ENCODE measurements at places on chromosomes 7 and 10.
A peak's percentile ranks its signal among the peaks of the same experiment; 100 is the strongest.

DNA sequence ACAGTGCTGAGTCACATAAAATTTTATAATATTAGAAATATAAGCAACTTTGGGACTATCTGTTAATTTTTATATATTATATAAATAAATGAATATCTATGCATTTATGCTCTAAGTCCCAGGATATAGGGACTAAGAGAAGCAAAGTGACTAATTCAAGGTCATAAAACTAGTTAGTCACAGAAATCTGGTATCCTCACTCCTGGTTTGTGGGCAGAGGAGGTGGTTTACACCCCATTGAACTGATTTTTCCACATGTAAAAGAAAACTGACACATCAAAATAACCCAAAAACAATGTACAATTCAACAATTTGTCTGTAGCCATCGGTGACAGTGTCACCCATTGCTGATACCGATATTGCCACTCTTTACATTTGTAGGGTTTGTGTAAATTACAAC is 3.0 kb downstream of the PCLO start:
- no peak for DNase-seq

- DNase-seq, result no peak
Observed at GRCh38 chr10:12529976-12530375, 180.6 kb downstream of the CAMK1D start.

GRCh38 chr7:5303061-5303460 is 20.3 kb downstream of the SLC29A4 start:
- no peak for DNase-seq

- no peak for DNase-seq
Observed at GRCh38 chr10:74417397-74417796, 266.4 kb downstream of the ADK start.

- no peak for DNase-seq
Observed at GRCh38 chr10:121260377-121260776, 337.9 kb downstream of the FGFR2 start.

GRCh38 chr10:14389981-14390590 is 59.4 kb upstream of the FRMD4A start:
- no peak for DNase-seq

DNA sequence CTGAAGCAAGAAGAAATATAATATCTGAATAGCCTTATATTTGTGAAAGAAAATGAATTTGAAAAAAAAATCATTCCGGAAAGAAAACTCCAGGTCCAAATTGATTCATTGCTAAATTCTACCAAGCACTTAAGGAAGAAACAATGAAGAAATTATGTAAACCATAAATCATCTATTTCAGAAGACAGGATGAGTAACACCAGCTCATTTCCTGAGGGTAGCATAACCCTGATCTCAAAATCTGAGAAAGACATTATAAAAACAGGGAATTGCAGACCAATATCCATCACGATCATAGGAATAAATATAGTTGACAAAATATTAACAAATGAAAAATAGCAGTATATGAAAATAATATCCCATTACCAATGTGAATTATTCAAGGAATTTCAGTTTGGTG is 70.1 kb upstream of the RAB18 start:
- no peak for DNase-seq

DNA sequence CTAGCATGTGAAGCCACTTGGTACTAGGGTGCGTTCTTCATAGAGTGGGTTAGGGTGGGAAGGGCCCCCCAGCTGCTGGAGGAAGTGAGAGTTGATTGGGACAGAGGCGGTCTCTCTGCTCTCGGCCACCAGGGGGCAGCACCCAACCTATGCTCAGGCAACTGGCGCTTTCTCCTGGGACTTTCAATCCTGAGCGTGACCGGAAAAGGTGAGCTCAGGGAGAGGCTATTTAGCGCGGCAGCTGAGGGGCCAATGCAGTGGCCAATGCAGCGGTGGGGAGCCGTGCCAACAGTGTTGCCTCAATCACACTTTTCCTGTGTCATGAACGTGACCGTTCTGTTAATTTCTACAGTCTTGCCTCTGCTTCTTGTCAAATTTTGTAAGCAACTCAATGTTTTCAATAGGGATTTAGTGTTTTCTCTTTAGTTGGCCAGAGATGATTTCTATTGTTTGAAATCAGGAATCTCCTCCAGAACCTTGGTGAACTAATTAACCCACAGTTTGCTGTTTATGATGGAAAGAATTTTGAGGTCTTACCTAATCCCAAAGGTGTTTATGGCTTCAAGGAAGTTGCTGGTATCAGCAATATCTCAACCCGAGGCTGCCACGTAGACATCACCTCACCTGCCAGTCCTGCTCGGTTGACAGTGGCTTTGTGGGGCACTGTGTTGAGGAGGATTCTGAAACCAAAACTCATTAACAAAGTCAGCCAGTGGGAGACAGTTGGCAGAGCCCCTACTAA is 67.9 kb upstream of the PDZD8 start:
- peak; percentile 59 for DNase-seq

DNA sequence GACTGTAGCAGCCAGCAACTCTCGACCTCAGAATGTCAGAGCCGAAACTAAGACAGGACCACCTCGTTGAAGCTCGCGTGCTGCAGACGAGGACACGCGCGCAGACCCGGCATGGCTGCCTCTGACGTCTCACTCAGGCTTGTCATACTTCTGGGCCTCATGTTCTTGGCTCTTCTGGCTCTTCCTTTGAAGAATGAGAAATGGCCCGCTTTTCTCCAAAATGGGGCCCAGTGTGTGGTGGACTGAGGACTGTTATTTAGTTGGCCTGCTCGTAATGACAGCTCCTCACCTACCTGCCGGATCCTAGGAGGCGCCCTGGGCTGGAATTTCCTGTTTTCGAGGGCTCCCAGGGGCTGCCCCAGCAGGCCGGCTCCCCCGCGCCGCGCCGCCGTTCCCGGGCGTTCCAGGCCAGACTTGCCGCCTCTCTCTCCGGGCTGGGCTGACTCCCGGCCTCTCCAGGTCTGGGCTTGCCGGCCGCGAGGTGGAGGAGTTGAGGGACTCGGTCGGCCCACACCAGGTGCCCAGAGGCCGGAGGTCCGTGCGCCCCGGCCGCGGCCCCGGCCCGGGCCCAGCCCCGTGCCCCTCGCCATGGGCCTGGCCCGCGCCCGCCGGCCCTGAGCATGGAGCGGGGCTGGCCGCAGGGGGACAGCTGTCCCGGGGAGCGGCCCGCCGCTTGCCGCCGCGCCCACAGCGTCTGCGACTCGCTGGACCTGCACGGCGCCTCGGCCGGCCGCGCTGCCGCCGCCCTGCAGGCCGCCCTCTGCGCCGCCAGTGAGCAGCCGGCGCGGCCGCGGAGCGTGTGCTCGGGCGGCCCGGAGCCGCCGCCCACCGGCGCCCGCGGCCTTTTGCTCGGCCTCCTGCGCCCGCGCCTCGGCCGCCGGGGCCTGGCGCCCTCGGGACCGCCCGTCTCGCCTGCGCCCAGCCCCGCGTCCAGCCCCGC is 28.1 kb downstream of the AGAP3 start:
- no peak for DNase-seq

- no peak for DNase-seq
Observed at GRCh38 chr10:4177791-4178190, 392.8 kb upstream of the KLF6 start.

DNA sequence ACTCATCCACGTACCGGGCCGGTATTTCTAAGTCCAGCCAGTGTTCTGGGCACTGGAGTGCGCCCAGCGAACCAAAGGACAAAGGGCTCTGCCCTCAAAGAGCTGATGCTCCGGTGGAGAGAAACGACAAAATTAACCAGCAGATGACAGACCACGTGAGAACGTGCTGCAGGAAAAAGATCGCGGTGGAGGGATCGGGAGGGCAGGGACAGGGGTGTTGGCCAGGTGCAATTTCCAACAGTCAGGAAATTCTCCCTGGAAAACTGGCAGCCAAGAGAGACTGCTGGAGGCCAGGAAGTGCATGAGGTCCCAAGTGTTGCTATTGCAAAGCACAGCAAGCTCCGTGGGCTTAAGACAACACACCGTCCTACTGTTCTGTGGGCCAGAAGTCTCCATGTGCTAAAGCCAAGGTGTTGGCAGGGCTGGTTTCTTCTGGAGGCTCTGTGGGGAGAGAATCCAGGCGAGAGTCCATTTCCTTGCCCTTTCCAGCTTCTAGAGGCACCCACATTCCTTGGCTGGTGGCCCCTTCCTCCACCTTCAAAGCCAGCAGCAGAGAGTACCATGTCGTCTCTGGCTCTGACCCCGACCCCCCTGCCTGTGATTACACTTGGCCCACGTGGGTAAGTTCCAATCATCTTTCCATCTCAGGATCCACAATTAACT is 21.3 kb upstream of the AMZ1 start:
- no peak for DNase-seq

DNA sequence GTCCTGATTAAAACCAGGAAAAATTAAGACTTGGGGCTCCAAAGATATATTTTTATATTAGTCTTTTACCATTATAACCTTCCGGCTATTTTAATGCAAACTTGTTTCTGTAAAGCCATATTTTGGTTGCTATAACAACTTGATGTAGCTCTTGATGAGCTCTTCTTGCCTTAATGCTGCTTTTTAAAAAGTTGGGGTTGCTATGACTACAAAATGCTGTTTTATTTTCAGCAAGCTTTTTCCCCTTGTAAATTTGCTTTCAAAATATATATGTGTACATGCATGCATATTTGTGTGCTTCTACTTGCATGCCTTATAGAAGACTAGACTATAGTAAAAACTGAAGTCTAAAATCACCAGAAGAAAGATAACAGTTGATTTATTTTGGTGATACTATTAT is 99.7 kb downstream of the CSTF2T start:
- no peak for DNase-seq

DNA sequence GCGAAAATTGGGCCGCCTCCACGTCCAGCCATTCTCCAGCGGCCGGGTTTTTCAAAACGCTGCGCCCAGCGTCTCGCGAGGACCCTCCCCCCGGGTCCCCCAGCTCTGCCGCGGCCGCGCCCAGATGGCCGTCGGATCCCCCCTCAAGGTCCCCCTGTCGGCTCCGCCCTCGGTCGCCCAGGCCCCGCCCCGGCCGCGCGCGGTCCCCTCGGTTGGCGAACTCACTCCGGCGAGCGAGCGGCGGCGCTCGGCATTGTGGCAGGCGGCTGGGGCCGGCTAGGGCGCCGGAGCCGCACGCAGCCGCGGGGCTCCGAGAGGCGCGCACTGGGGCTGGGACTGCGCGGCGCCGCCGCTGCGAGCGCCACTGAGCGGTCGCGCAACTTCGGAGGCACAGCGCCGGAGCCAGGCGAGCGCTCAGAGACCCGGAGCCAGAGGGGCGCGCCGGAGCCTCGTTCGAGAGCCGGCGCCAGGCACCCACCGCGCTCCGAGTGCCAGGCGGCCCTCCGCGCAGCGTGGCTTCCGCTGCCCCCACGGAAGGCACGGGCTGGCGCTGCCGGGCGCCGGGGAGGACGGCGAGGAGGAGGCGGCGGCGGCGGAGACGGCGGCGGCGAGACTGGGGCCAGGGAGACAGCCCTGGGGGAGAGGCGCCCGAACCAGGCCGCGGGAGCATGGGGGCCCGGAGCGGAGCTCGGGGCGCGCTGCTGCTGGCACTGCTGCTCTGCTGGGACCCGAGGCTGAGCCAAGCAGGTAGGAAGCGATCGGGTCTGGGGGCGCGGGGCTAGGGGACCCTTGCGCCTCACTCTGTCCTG is at the start of gene UNC5B:
Gene UNC5B (plus strand): TSS at position 253 of the 809 bp plus-strand sequence. CDS start 416 bp downstream, at position 669.
- DNase-seq, result peak; percentile 87

- DNase-seq, result no peak
Observed at GRCh38 chr7:121410829-121411596, 14.9 kb upstream of the FAM3C start.

DNA sequence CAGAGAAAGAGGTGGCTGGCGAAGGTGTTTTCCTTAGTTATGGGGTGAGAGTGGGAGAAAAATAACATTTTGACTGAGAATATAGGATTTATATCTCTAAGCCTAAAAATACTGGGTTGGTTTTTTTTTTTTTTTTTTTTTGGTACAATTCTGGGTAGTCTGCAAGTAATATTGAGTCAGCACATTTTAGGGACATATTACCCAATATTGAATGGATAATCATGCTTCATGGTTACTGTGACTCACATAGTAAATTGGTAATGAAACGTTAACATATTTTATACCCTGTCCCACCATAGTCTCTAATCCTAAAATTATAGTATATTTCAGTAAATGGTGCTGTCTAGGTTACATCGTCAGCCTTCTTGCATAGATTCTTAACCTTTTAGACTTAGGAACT is 91.4 kb downstream of the TPST1 start:
- DNase-seq, result no peak

DNA sequence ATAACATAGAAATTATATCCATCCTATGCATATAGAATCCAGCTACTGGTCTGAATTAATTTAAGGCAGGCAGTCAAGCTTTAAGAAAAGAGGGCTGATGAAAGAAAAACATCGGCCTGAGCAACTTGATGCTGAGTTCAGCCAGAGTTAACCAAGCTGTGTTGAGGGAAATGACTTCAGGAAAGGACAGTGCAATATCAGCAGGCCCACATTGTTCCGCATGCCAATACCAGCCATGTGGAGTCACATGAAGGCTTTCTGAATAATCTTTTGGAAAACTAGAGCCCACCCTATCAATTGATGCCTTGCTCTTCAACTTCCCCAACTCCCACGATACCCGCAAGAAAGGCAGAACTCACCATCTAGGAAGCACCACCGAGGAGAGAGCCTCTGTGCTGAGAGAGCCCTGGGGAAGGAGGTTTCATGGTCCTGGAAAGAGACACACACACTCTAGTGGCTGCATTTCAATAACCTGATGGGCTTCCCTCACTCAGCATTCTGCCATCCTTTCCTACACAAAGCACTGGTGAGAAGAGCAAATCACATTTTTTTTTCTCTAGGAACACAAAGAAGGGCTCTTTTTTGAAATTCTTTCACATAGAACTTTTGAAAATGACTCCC is 125.8 kb upstream of the PTN start:
- DNase-seq, result no peak

DNA sequence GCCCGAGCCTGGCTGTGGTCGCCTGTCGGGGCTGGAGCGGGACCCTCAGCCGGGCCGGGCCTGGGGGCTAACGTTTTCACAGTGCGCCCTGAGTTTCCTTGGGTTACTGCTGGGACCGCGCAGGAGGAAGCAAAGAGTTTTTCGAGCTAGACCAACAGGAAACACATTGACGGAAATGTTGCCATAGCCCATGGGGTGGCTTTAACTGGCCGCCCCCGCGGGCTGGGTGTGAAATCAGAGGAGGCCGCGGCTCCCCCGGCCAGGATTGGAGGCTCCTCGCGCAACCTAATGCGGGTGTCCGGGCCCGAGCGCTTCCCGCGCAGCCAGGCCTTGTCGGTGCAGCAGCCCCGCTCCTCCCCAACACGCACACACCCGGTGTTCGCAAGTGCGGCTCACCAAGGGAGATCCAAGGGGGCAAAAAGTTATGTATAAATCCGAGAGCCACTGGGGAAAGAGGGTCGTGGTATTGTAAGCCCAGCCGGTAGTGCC is 1.9 kb downstream of the HHEX start:
- no peak for DNase-seq

- no peak for DNase-seq
Observed at GRCh38 chr10:47316131-47316530, 6.1 kb upstream of the GDF2 start.

All from SK-N-DZ (cell line).